ENCODE measurements at places on chromosomes 5 and 9.

- no peak for DNase-seq
Observed at GRCh38 chr9:70262948-70263347, 4.2 kb downstream of the SMC5 start.

DNA sequence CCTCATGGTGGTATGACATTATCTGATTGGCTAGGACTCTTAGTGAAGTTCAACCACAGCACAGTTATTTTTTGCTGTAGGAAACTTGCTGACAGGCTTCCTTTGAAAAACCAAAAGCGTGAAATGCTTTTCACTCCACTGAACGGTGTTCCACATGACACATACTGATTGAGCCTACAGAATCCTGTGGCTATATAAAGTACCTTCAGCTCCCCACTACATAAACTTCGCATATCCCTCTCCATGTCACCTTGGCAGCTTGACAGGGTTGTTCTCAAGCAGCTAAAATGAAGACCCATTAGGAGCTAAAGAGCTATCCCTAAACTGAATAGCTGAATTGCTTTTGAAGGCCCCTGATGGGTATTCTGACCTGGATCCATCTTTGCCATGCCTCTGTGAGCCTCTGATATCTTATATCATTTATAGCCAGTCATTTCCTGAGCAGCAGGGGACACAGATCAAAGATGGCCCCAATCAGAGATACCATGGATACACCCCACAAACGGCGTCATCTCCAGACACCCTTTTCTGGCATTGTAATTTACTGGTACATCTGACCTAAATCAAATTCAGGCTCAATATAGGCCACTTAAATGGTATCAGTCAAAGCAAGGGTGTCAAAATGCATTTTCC is 91.5 kb downstream of the APBA1 start:
- DNase-seq = no peak

DNA sequence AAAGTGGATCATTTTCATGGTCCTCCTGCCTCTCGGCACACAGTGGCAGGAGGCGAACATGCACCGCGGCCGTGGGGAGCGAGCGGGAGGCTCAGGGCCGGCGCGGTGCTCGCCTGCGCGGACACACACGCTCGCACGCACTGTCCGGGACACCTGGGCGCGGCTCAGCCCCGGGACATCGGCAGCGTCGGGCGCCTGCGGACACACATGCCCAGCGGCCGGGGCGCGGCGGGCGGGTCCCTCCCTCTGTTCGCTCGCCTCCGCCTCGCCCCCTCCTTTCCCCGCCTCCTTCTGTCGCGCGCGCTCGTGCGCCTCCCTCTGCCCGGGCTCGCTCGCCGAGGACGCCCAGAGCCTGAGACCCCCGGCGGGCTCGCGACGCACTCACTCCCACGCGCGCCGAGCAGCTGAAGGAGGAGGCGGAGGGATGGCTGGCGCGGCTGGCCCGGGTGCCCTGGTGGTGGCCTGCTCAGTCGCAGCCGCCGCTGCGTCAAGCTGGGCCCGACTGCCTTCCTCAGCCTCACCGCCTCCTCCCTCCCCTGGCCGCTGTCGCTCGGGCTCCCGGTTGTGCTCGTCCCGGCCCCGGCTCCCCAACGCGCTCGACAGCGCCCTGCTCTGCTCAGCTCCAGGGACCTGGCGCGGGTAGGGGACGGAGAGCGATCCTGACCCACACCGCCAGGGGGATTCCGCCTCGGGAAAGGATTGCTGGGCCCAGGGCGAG is at the start of gene FRMD3:
FRMD3 (minus strand) TSS at position 230 of the 718 bp plus-strand sequence; CDS start at position 60, 170 bp downstream.
- DNase-seq = peak; percentile 77

- DNase-seq = no peak
Observed at GRCh38 chr9:79408617-79409016, 163.1 kb upstream of the TLE4 start.

- DNase-seq = no peak
Observed at GRCh38 chr9:1386420-1386819, 336.3 kb downstream of the DMRT2 start.

GRCh38 chr5:171743436-171744076 is 42.1 kb upstream of the SMIM23 start:
- DNase-seq = no peak

DNA sequence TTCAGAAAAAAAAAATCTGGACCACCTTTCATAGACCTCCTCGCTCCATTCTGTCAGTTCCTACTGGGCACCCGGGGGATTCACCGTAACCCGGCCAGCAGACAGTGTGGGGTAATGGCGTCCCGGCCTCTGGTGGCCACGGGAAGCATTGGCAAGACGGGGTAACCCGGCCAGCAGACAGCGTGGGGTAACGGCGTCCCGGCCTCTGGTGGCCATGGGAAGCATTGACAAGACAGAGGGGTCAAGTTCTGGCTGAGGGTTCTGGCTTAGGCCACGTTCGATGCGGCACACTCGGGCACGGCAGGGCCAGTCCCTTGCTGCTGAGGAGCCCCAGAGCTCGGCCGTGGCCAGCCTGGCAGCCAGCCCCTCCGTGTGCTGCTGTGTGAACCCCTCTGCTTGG is 116.2 kb upstream of the RAPGEF1 start:
- no peak for DNase-seq

DNA sequence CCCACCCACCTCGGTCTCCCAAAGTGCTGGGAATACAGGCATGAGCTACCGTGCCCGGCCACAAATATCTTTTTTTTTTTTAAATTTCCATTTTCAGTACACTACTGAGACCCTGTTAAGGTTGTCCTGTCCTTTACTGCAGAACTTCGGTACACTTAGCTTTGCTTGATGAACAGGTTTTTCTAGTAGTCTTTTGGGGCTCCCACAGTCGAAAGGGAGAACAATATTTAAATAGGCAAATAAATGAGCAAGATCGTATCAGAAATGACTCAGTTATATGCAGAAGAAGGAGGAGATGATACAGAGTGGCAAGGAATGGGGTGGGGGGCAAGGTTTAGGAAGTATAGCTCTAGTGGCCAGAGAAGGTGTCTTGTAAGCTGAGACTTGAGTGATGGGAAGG is 52.7 kb downstream of the MSX2 start:
- no peak for DNase-seq

GRCh38 chr5:159995907-159996306 is 13.0 kb upstream of the TTC1 start:
- no peak for DNase-seq
